ENCODE measurements at places on chromosomes 11 and 22. TPM values are rescaled to one million over a fixed set of nuclear protein-coding genes. Genes with fewer than 3 reads are reported as not detected.

DNA sequence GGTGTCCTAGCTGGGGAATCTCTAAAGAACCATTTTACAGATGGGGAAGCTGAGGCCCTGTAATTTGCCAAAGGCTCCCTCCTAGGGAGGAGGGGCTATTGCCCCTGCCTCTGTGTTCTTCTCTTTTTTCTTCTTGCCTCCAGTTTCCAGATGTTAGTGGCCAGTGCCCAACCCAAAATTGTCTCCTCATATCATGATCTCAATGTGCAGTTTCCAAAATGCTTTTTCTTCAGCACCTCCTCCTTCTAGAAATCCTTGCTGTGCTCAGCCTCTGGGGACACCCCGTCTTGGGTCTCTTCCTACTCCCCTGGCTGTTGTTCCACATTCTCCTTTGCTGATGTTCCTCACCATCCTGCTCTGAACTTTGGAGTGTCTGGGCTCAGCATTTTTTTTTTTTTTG is 9.5 kb upstream of the CHRM1 start:
- DNase-seq, result no peak

GRCh38 chr22:31272522-31273446 is 19.5 kb downstream of the PIK3IP1 start:
- DNase-seq, result peak; percentile 50

DNA sequence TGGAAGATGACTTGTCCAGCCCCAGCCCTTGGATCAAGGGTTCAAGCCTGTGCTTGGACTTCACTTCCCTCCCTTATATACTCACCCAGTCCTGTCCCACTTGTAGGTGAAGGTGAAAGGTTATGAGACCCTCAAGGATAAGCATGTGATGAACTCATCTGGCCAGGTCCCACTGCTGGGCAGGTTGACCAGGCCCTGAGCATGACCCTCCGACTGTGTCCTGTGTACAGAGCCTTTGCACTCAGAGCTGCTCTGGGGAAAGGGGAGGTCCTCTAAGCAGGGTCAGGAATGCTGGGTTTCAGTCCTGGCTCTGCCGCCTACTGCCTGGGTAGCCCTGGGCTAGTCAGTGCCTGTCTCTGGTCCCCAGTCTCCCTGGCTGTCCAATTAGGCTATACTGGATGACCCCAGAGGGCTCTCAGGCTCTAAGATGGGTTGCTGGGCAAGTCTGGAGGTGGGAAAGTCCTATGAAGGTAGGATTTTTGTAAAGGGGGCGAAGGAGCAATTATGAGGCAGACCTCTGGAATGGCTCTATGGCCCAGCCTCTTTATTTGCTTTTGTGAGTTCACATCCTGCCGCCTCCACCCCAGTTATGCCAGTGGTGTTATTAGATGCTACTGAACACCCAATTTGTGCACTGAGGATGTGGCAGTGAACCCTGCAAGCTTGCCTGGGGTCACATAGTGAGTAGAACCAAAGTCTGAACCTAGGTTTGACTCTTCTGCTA is 14.1 kb downstream of the DGAT2 start:
- no peak for DNase-seq

GRCh38 chr22:26650722-26651421 is 6.5 kb upstream of the MIAT start:
- DNase-seq, result no peak

- no peak for DNase-seq
Measured at GRCh38 chr11:67561971-67562619, 21.5 kb upstream of the GSTP1 start.

- DNase-seq, result no peak
Measured at GRCh38 chr11:73142128-73142377, at the start of gene FCHSD2. Gene FCHSD2 (minus strand): TSS chr11:73142318. CDS start chr11:73141877, 441 bp downstream.

Gene MRPL40
- total RNA-seq, result 32.2 TPM

- no peak for DNase-seq
Measured at GRCh38 chr11:73239571-73240189, 21.6 kb downstream of the P2RY2 start.

- no peak for DNase-seq
Measured at GRCh38 chr22:28381429-28382167, 298.0 kb downstream of the TTC28 start.

Gene TUBA8
- 200 TPM for total RNA-seq

- peak; percentile 86 for DNase-seq
Measured at GRCh38 chr22:50218996-50219727, 18.4 kb downstream of the SELENOO start.

DNA sequence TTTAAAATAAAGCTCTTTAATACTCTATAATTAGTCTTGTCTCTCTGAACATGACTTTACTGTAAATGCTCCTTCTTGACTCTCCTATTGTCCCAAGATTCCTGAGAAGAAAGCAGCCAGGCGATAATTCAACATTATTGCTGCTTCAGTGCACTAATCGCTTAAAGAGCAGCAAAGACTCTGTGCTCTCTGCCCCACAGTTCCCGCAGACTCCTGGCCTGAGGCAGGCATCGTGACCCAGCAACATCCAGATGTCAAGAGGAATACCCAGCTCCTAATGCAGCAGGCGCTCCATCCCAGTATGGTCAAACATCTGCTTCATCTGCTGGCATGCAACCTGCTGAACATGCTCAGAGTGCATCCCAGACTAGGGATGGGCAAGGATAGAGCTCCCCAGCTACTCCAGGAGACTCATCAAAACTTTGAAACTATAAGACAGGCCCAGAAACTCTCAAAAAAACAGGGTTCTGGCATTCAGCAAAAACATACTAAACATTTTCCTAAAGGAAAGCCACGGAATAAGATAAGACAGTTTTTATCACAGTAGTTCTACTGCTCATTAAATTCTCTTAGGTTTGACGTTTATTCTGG is 270.0 kb downstream of the SOX6 start:
- DNase-seq, result no peak

- no peak for DNase-seq
Measured at GRCh38 chr11:8266246-8267241, 2.9 kb upstream of the LMO1 start.

GRCh38 chr22:40422558-40423309 is 52.3 kb downstream of the SGSM3 start:
- no peak for DNase-seq

DNA sequence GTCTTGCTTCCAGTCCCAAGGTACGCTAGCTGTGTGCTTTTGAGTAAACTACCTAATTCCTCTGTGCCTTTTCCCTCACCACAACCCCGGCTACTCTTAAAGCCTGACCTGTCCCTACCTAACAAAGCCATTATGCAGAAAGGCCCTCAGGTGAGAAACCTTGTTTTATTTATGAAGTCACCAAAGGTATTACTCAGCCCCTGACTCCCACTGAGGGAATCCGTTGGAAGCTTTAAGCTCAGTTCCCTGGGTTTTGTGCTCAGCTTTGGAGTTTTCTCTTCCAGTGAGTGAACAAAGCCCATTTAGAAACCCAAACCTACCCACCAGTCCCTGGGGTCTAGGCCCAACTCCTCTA is 90.9 kb downstream of the APIP start:
- no peak for DNase-seq

Gene MB
- total RNA-seq, result 7,141 TPM

Gene TREH
- total RNA-seq, result not detected

DNA sequence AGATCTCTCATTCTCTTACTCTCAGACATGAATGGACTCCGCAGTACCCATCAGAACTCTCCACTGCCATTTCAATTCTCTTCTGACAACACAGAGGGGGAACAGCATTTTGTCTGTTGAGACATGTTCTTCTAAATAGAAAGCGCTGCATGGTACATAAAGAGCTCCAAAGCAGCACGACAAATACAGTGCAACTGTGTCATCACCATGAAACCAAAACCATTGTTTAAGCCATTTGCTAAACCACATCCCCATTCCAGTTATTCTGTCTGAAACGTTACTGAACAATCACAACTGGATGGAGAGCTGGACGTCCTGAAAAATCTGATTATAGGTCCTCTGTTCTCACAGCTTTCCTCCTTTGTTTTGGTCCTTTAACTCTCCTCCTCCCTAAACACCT is 17.9 kb upstream of the TENM4 start:
- DNase-seq, result no peak

Gene MIOX
- total RNA-seq, result not detected

- no peak for DNase-seq
Measured at GRCh38 chr11:131600628-131601027, 230.2 kb downstream of the NTM start.

- no peak for DNase-seq
Measured at GRCh38 chr11:71075871-71076420, 176.4 kb downstream of the SHANK2 start.

Gene KCNJ11
- 21.2 TPM for total RNA-seq

DNA sequence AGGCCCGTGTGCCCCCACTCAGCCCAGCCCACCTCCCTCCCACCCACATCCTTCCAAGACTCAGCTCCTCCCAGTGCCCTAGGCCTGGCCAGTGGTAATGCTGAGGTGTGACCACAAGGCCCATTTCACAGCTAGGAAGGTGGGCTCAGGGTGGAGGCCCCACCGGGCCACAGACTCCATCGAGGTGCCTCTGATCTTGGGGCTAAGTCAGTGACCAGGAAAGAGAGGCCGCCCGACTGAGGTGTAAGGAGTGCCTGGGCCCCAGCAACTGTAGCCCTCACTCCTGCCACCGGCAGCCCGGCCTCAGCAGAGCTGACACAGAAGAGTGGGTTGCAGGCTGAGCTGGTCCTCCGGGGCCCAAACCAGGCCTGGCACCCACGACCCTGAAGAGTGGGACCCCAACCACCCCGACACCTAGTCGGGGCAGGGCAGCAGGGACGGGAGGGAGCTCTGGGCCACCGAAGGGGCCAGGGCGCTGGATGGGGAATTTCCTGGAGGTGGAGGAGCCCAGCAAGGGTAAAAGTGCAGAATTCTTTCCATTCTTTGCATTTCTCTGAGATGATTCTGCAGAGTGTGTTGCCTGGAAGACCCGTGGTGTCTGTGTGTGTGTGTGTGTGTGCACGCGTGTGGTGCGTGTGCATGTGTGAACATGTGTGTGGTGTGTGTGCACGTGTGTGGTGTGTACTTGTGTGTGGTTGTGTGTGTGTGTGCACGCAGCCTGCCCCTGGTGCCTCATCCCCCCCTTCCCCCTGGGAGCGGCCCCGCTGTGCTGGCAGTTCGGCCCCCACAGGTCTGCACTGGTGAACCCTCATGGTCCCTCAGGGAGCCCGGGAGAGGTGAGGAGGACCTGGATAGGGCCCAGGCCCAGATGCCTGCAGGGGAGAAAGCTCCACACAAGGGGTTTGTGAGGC is 8.3 kb upstream of the PIM3 start:
- no peak for DNase-seq

GRCh38 chr11:126817096-126817495 is 183.5 kb downstream of the KIRREL3 start:
- no peak for DNase-seq

Gene TRIM34
- 2.3 TPM for total RNA-seq

GRCh38 chr11:46352063-46352841 is 5.0 kb downstream of the DGKZ start:
- no peak for DNase-seq

Measured in left cardiac atrium (tissue), 4 donors.